ENCODE measurements at places on chromosomes 3 and 15.

- DNase-seq, result peak; percentile 70
These were observed 58.1 kb downstream of the ATP10A start for GRCh38 chr15:25805031-25805430.

DNA sequence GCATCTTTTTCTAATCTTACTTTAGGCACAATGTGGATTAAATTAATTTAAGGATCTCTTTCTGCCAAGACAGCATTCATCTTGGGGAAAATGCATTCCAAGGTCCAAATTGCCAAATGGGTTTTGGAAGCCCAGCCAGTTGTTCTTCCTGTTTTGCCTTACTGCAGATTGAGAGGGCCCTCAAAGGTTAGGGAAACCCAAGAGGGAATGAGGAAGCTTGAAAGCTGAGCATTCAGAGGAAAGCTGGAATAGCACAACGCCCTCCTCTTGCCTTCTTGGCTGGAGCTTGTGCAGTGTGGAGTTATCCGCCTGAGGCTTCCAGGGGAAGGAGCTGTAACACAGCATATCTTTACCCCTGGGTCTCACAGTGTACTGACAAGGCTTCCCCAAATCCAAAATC is 18.2 kb upstream of the SACM1L start:
- DNase-seq, result no peak

- DNase-seq, result no peak
These were observed 77.0 kb downstream of the TRANK1 start for GRCh38 chr3:36867810-36868209.

DNA sequence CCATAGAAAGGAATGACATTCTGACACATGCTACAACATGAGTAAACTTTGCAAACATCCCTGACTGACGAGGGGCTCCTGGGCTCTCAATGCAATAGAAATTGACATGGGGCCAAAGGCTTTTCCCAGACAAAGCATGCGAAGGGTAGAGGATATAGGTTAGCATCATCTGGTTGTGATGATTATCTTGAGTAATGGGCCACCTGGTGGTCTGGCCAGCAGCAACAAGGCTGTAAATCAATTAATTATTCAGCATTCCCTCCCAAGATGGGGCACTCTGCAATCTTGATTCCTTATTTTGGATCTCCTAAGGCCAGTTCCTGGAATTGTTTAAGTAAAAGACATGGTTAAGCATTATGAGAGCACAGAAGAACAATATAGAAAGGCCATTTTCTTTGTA is 99.2 kb downstream of the AGBL1 start:
- DNase-seq, result no peak

- no peak for DNase-seq
These were observed 70.7 kb downstream of the LMLN start for GRCh38 chr3:198030726-198031125.

DNA sequence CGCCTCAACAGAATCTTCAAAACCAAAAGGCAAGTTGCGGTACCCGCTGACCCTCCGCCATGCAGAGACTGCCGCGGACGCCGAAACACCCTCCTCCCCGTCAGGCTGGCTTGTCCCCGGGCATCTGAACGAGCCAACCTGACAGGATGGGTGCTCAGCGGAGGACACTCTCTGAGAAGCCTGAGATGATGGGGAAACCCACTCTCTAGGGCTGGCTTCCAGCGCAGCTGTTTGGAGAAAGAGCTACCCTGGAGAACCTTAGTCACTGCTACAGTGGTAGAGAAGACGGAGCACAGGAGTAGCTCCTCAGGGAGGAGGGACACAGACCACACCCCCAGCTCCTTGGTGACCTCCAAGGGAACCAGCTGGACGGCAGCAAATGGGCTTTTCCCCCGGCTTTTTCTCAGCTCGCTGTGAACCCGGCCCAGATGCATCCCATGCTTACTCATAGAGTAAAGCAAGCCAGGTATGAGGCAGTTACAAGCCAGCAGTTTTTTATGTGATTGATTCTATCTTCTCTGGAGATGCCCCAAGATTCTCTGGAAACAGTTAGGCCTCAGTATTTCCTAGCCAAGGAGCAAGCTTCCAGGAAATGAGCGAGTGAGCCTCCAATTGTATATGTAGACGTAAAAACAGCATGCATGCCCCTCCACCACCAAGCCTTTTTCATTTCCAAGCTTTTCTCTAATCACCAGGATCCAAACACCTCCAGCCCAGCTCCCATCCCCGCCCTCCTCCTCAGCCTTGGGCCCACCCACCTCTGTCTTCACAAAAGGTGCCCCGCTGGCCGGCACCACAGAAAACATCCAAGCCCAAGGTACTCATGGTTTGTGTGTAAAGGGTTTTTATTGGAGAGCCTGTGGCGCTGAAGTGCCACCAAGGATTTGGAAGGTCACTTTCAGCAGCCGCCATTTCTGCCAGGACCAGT is 38.7 kb downstream of the FAM174B start:
- DNase-seq, result no peak

DNA sequence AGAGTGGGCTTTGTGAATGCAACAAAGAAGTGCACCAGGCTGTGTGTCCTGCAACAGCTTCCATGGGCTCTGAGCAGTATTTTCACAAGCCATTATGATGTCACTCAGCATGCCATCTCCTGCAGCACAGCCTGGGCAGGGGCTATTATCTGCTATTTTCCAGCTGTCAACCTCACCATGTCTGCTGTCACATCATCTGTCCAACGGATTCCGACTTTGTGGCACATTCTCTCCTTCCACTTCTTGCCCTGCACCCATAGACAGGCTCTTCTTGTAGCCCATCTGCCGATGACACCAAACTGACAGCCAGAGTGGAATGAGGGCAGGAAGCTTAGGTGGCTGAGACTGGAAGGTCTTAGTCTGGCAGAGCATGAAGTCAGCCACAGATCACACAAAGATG is 691.9 kb downstream of the NTRK3 start:
- DNase-seq, result no peak

DNA sequence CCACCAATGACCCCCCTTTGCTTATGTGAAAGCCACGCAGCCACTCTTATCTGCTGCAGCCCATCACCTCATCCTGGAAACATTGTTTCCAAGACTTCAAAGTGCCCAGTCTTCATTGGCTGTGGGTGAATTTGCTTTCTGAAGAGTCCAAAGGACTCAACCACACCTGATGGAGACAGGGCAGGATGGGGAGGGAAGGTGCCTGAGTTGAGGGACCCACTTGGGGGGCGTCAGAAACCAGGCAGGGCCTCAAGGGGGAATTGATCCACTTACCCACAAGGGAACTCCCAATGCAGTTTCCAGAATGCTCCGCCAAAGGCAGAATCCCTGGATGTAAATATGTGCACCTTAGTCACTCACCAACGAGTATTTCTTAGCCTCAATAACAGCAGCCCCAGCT is 147.9 kb upstream of the ATP2B2 start:
- peak; percentile 72 for DNase-seq

DNA sequence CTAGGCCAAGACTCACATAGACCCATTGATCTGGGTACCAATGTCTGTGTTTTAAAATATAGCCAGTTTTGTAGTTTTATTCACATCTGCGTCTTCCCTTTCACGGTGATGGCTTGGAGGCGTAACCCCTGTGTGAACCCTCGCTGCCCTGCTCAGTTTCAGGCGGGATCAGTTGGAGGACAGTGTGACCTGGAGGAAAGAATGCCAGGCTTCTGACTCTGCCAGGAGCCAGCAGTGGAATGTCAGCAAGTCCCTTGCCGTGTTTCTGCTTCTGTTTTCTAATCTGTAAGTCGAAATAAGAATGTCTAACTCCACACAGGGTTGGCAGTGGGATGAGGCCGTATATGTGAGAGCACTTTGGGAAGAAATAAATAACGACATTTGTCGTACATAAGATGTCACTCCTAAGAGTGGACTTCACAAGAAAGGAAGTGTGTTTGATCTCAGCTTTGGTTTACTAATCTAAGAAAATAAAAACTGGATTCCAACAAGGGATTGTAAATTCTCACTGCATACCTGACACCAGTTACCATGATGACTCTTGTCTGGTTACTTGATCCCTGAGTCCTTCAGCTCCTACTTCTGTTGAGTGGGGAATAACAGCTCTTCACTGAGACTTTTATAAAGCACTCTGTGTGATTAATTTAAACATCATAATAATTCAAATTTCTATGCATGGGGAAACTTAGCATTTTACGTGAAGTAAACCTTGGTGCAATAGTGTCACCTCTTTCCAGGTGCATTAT is 6.3 kb upstream of the CA12 start:
- DNase-seq, result no peak

DNA sequence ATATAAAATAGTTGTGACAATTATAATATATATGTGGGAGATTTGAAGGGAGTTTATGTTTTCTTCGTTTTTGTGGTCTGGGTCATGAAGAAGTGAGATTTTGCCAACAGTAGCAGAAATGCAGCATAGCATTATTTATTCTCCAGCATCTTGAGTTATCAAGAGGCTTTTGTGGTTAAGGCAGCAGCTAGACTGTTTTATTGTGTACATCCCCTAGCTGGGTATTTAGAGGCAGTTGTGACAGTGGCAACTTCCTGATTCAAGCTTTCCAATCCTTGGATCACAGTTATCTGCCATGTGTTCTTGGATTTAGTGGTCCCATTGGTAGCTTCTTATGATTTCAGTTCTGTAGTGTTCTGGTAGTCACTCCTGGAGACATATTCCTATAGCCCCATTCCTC is 29.0 kb downstream of the ARIH1 start:
- DNase-seq, result no peak

- no peak for DNase-seq
These were observed 8.2 kb downstream of the NIPA1 start for GRCh38 chr15:22794621-22795167.

GRCh38 chr3:184620475-184621119 is 59.0 kb downstream of the EPHB3 start:
- DNase-seq, result no peak

GRCh38 chr3:70250492-70250891 is 61.9 kb downstream of the MDFIC2 start:
- DNase-seq, result no peak

- peak; percentile 33 for DNase-seq
These were observed 1.7 kb downstream of the ATG7 start for GRCh38 chr3:11273891-11274291.

DNA sequence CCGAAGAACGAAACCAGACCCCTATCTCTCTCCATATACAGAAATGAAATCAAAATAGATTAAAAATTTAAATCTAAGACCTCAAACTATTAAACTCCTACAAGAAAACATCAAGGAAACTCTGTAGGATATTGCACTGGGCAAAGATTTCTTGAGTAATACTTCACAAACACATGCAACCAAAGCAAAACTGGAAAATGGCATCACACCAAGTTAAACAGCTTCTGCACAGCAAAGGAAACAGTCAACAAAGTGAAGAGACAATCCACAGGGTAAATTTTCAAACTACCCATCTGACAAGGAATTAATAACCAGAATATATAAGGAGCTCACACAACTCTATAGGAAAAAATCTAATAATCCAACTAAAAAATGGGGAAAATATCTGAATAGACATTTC is 29.4 kb downstream of the CCK start:
- DNase-seq, result no peak
